ENCODE measurements at places on chromosomes 1 and 21.

GRCh38 chr1:203954788-203955552 is 93.6 kb downstream of the SNRPE start:
- no peak for DNase-seq

DNA sequence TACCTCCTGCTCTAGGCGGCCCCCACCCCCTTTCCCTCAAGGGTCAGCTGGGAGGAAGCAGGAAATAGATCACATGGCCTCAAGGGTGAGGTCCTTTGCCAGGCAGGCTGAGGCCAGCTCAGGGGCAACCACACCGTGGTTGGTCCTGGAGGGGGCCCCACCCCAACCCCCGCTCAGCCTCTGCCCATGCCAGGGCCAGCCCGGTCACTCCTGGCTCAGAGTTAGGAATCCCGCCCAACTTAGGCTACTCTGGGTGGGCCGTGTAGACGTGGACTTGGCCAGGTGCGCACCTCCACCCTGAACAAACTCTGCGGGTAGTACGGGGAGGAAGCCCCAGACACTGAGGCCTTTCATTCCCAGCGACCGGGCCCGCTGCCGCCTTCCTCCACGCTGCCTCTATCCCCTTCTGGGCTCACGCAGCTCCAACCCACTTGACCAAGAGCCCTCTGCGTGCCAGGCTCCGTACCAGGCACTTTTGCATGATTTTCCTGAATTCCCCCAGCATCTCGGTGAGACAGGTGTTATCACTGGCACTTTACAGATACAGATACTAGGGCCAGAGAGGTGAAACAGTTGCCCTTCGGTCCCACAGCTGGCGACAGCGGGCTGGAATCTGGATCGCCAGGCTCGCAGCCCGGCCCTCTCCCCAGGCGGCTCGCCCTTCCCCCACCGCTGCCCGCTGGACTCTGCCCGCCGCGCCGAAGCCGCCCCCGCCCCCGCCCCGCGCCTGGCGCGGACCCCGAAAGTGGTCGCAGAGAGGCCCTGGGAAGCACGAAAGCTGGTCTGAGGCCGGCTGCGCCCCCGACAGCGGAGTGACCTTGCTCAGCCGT is 769 bp downstream of the GALE start:
- DNase-seq, result no peak

DNA sequence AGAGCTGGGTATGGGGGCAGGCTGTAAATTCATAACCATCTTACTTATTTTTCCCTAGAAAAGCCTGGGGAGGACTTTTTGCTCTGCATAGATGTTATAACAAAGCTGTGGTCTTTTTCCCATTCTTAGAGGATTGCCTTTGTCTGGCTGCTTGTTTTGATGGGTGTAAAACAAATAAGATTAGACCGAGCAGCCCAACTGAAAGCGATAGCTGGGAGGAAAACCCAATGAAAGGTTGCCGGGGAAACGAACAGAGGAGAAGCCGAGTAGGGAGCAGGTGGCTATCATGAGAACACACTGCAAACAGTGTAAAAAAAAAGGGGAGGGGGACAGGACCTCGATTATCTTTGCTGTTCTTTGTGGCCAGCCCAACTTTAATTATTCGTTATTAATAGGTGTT is 1.9 kb downstream of the ELAVL4 start:
- DNase-seq, result no peak

- no peak for DNase-seq
Measured at GRCh38 chr1:185926588-185926987, 192.4 kb downstream of the HMCN1 start.

GRCh38 chr1:24776821-24777220 is 31.6 kb downstream of the CLIC4 start:
- no peak for DNase-seq

DNA sequence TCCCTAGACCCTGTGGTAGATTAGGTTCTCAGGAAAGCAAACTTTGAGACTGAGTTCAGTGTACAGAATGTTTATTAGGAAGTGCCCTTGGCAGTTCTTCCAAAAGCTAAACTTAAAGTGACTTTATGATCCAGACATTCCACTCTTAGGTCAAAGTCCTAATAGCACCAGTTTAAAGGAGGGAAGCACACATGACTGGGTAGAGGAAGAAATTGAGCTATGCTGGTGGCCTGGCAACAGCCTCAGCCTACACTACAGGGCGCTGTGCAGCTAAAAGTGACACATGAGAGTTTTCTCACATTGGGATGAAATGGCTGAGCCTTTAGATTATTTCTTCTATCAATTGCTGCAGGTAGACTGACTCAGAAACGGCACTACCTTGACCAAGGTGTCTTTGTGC is 280.4 kb downstream of the BRINP2 start:
- DNase-seq, result no peak

DNA sequence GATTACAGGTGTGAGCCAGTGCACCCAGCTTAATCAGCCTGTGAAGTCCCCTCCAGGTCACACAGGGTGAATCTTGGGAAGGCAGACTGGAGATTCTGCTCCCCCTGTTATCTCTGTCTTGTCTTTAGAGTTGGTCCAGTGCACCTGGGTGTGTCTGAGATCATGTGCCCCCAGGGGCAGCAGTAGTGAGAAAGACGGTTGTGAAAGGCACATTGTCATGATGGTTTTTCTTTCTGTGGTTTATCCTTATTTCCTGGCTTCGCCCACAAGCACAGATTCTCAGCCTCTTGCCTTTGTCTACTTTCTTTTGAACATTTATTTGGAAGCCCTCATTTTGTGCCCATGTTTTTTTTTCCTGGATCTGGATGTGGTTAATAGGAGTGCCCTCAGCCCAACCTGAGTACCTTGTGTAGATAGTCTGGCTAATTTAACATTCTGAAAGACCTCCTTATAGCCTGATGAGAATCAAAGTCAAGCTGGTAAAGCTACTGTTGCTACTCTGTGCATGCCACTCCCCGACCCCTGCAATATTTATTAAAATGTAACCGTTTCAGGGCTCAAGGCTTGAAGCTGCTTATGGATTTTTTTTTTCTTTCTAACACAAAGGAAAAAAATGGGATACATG is 23.7 kb downstream of the UCK2 start:
- no peak for DNase-seq

DNA sequence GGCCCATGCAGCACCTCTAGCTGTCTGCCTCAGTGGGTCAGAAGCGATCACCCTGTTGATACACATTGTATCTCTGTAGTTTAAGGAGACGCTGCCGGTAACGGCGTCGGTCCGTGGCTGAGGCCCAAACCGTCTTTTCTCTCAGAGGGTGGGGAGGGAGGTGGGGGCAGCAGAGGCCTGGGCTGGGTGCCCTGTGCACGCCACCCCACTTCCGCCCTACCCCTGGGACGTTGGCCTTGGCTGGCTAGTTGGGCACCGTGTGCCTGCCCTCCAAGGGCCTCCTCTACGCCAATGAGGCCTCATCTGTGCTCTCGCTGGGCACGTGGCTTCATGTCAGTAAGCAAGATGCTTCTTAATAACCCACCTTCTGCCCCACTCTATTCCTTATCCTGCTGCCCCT is 9.4 kb downstream of the ZC3H12A start:
- DNase-seq, result no peak

DNA sequence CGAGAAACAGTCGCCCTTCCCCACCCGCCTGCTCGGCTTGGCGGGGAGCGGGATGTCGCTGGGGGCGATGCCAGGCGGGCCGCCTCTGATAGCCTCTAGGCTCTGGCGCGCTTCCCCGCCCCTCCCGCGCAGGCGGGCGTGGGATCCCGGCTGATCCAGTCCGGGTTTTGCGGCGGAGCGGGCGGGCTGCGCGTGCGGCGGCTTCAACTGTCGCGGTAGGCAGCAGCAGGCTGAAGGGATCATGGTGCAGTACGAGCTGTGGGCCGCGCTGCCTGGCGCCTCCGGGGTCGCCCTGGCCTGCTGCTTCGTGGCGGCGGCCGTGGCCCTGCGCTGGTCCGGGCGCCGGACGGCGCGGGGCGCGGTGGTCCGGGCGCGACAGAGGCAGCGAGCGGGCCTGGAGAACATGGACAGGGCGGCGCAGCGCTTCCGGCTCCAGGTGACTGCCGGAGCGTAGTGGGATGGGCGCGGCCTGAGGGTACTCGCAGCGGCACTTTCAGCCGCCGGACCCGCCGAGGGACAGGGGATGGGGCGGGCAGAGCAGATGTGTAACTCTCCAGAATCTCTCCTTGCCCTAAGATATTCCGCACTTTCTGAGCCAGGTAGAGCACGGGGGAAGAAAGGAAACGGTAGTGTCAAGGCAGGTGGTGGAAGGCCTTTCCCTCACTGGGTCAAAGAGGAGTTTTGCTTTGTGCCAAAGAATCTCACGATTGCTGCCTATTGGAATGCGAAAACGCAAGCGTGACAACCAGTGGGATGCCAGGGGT is at the start of gene FAAH:
Gene FAAH (plus strand): TSS at position 210 of the 764 bp plus-strand sequence. CDS start 32 bp downstream, at position 242.
- DNase-seq, result no peak

DNA sequence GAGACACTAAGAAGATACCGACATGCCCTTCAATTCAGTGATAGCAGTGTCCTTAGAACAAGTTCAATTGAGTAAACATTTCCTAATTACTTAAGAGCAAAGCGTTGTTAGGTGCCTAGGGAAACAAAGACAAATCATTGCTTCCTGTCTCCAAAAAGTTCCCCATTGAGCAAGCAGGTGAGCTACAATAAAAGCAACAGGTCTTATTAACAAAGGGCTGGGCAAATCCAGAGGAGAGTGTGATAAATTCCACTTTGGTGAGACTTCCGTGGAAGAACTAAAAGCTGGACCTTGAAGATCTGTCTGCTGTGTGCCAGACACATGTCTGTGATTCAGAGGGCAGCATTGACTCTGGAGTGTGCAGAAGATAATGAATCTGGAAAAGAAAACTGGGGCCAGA is 1.9 kb upstream of the TUT4 start:
- DNase-seq, result no peak

DNA sequence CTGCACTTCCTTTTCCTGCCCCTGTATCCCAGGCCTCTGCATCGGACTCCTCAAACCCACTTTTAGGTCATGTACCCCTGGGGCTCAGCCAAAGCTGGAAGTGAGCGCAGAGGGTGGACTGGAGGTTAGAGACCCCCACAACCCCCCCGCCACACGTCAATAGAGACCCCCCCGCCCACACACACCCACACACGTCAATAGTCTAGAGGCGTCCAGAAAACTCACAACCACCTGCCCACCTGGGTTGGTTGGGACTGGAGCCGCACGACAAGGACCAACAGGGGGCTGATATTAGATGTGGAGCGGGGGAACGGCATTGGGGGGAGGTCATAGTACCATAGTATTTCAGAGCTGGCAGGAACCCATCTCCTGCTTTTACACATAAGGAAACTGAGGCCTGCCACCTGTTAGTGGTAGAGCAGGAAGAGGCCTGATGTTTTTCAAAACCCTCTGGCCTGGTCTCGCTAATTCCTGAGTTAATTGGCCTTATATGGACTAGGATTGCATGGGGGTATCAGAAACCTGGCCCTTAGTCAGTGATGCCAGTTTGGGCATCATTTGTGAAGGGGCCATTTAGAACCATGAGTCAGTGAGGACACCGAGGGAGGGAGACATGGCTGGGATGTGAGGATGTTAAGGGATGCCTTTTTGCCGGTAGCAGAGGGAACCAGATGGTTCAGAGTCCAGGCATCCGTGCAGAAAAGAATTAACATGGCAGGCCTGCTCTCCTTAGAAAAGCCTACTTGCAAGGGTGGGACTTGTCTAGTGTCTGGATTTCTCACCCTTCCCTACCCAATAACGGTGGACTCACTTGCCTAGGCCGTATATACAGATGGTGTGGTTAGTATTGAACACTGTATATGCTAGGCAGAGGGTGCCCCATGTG is 1.1 kb downstream of the NENF start:
- no peak for DNase-seq

- DNase-seq, result no peak
Measured at GRCh38 chr1:160827418-160827817, 31.4 kb downstream of the LY9 start.

DNA sequence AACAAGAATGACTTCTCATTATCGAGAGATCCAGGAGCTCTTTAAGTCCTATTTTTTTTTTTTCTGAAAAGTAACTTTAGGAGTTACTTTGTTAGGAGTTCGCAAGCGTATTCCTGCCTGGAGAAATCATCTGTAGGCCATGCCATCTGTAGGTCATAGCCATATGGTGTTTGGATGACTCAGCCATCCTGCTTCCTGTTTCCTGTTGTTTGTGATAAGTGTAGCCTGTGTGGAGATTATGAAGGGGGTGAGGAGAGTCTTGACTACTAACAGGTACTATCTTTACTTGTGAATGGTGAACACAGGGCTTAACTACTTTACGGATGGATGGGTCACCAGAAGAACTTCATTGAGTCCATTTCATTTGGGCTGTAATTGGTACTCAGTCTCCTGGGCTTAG is 327.2 kb downstream of the PTPRU start:
- DNase-seq, result no peak

Data from stimulated activated CD8-positive, alpha-beta memory T cell treated with anti-CD3 and anti-CD28 coated beads, Interleukin-4, amount 100 ng/mL, for 1 hour (primary cell).